ENCODE measurements at places on chromosomes 2 and 18.

DNA sequence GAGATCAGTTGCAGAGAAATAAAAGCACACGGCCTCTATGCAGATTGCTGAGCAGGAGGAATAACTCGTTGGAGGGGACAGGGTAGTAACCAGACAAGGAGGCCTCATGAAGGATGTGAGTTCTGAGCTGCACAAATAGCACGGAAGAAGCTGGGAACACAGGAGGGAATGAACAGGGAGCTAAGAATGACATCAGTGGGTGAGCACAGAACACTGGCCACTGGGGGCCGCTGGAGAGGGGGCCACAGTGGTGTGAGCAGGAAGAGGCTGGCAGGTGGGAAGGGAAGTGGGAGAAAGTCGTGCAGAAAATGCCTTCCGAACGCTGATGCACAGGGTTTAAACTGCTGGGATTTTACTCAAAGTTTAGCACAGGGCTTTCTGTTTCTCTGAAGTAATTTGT, 61.0 kb downstream of the ZAP70 start:
- no peak for DNase-seq

DNA sequence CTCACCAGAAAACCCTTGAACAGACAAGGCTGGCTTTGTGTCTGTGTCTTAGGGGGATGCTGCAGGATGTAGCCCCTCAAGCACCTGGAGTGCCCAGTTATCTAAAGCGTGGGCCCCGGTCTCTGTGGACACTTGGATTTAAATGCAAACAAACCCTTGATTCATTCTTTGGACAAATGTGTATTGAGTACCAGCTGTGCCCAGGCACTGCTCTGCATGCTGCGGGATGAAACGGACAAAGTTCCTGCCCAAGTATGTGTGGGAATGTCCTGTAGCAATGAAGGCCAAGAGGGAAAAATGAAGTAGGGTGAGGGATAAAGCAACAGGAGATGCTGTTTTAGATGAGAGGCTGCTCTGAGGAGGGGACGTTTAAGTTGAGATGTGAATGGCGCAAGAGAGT, 53.9 kb downstream of the BOLA3 start:
- no peak for DNase-seq

- no peak for DNase-seq
Observed at GRCh38 chr2:36476411-36476810, 120.8 kb downstream of the CRIM1 start.

GRCh38 chr2:86143307-86143706, 37.3 kb downstream of the PTCD3 start:
- DNase-seq, result no peak

DNA sequence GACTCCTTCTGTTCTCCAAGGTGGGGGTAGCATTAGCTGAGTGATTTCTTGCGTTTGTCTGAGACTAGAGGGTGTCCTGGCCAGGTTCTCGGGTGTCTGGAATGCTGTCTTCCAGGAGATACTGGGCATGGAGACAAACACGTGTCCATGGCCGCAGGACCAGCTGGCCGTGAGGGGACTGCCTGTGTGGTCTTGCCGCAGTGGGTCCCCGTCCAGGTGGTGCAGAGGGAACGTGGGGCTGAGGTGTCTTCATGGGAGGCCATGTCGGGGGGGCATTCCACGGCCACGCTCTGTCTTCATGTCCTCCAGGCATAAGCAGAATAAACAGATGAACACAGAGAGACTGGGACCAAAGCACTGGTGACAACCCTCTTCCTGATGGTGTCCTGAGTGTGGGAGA, 66.6 kb downstream of the SMIM21 start:
- DNase-seq, result no peak

GRCh38 chr2:240112914-240113690, 23.0 kb downstream of the COPS9 start:
- DNase-seq, result no peak

DNA sequence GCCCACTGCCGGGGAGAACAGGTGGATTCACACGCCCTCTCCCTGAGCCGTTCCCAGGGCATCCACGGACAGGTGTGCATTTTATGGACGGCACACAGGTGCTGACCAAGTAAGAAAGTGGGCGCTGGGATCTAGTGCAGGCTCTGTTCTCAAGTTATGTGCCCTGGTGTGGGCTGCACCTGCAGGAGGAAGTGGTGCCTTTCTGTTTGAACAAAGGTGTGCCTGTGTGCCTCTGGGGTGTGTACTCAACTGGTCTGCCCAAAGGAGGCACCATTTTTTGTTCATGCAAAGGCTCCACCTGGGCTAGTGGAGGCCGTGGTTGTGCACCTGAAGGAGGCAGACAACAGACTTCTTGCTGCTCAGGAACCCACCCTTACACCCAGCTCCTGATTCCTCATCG, 88.2 kb upstream of the HK2 start:
- no peak for DNase-seq

DNA sequence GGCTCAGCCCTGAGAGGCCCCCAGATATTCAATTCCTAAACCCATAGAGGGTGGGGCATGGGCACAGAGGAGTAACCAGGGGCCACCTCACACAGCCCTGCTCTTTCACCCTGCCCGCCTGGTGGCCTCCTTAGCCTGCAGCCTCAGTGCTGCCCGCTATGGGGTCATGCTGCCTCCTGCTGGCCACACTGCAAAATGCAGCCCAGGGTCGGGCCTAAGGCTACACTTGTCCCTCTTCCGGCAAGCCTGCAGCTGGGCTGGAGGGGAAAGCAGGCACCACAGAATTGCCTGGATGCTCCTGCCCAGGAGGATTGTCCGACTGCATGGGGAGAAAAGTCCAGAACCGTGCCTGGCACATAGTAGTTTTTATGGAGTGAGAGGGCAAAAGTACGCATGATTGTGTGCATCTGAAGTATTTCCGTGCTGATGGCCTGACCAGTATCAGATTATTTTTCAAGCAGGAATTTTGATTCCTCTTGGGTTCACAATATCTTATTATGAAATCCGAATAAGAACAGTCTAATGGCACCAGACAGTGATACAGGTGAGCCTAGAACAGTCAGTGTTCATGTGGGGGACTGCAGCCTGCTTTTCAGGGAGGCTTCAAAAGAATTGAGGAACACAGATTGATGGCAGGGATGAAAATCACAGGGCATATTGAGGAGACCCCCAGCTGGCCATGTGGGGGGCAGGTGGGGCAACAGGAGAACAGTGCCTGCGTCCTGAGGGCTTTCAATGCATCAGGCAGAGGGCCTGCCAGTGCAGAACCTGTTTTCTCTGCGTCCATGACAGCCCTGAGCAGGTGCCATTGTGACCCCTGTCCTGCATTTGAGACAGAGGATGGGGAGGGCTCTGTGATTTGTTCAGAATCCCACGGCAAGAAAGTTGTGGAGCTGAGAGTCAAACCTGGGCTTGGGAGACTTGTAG, 51.2 kb upstream of the ALPP start:
- DNase-seq, result peak; percentile 82

DNA sequence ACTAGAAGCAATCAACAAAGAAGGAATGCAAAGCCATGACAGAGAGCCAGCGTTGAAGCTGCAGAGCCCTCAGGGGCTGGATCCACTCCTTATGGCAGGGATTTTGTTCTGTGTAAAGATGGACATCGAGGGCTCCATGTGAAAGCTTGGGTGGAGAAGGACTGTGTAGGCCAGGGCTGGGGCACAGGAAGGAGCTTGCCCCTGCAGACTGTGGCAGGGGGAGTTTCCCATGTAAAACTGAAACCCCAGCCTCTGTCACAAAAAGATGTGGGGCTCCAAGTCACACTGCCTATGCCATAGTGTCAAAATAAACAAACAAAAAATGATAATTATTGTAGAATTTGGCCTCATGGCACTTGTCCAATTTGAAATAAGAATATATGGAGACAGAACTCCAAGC, 408.7 kb upstream of the HS6ST1 start:
- DNase-seq, result no peak

DNA sequence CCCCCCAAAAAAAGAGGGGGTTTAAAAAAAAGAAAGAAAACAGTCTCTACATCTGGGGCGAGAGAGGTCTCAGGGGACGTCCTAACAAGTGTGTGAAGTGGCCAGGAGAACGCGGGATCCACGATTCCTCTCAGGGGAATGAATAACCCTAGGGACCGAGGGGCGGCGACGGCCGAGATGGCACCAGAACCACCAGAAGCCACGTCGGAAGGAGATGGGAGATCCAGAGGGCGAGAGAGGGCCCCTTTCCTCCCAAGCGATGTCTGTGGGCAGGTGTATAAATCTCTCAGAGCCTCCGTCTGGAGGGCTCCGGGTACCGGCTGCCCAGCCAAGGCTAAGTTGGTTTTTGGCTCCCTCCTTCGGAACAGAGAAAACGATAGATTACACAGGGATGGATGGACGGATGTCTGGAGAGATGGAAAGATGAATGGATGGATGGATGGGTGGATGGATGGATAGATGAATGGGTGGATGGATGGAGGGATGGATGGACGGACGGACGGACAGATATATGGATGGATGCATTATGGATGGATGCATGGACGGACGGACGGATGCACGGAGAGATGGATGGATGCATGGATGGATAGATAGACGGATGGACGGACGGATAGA, 1.7 kb downstream of the EPHA4 start:
- no peak for DNase-seq

- no peak for DNase-seq
Observed at GRCh38 chr2:86235196-86235980, 36.1 kb downstream of the MRPL35 start.

DNA sequence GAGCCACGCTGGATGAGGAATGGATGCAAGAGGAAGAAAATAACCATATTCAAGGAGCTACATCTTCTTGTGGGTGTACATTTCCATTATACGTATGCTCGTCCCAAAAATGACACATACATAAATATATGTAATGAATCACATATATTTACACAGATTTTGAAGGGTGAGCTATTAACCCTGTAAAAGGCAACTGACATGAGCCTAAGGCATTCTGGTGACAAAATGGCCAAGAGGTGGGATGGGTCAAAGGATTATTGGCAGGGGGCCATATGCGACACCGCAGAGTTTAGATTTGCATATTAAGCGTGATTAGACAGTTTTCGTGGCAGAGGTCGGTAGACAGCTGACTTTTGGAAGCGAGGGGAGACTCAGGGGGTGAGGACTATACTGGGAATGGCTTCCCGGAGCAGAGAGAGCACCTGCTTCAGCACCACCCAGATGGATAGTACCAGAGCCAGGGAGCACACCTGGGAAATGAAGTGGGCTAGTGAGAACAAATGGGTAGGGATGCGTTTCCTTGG, 431 bp upstream of the CNRIP1 start:
- DNase-seq, result no peak

GRCh38 chr2:6574121-6574520, 291.6 kb downstream of the CMPK2 start:
- DNase-seq, result no peak

GRCh38 chr18:26405190-26405801, 143.1 kb downstream of the KCTD1 start:
- DNase-seq, result no peak

DNA sequence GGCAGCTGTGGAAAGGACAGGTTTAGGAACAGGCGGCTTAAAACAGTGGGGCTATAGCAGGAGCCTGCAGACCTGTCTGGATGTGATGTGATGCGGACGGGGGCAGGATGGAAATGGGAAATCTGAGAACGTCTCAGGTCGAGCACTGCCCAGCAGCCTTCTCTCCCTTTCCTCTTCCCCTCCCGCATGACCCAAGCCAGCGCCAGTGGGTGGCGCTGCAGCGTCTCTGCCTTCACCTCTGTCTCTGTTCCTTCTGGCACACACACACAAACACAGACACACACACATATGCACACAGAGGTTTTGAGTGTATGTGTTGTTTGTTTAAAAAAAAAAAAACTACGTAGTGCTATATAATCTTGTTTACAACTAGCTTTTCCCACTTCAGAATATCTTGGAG, 82.0 kb upstream of the SLC66A3 start:
- DNase-seq, result no peak

GRCh38 chr2:160463245-160463644, 30.4 kb downstream of the RBMS1 start:
- no peak for DNase-seq

DNA sequence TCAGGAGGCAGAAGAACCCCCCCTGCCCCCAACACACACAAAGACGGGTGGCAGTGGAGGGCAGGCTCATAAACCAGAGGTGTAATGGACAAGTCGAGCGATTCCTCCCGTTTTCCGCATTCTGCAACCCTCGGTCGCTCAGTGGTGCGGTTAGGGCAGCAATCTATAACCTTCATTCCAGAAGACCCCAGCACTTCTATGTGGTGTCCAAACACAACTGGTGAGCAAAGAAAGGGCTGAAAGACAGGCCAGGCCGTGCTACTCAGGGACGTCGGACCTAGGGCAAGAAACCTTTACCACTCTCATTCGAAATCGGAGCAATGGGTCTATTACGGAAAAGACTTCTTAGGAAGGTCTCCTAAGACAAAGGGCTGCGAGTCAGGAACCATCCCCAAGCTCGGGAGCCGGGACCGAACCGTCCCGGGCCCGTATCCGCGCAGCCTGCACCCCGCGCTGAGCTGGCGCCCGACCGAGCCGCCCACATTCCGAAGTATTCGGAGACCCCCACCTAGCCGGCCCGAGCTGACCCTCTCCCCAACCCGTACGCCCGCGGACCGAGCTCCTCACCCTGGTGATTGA, 568 bp downstream of the ARL5A start:
- DNase-seq, result peak; percentile 40

DNA sequence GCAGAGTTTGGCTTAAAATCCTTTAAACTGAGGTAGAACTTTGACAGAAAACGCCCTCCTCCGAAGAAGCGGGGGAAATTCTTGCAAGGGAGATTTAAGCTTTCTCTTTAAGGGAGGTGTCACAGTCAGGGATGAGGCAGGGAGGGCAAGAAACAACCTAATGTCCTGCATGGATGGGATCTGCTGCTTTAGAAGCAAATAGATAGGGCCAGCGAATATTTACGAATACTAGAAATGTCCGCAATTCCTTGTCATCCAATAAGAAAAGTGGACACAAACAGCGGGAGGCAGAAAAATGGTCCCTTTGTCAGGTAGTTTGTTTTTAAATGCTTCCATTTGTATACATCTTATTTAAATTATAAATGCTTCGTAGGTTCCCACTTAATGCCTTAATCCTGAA, 12.0 kb downstream of the MEIS1 start:
- DNase-seq, result no peak

GRCh38 chr2:237485304-237485703, 1.7 kb upstream of the MLPH start:
- no peak for DNase-seq

GRCh38 chr18:76834379-76834778, 12.0 kb downstream of the ZNF236 start:
- no peak for DNase-seq

DNA sequence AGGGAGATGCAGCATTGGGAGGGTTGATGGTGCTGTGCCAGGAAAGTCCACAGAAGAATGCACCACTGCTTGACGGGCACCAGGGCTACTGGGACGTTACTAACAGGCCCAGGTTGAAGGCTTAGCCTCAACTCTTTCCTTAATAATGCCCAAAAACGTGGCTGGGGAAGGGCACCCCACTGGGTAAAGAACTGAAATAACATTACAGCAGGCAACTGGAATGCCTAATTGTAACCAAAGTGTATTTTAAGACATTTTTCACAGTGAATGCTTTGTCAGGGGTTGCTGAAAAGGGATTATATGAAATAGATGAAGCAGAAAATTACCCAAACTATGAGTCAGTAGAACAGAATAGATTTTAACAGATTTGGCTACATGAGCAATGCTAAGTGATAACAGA, 191.3 kb downstream of the CMPK2 start:
- DNase-seq, result no peak

Data from activated naive CD4-positive, alpha-beta T cell (primary cell).